ENCODE measurements at places on chromosomes 7 and 10. TPM values are rescaled to one million over a fixed set of nuclear protein-coding genes. Genes with fewer than 3 reads are reported as not detected.

The SYNPO2L gene
- not detected for total RNA-seq

The NME8 gene
- not detected for total RNA-seq

GRCh38 chr7:50793120-50793946 is 10.6 kb upstream of the GRB10 start:
- peak; percentile 76 for DNase-seq

DNA sequence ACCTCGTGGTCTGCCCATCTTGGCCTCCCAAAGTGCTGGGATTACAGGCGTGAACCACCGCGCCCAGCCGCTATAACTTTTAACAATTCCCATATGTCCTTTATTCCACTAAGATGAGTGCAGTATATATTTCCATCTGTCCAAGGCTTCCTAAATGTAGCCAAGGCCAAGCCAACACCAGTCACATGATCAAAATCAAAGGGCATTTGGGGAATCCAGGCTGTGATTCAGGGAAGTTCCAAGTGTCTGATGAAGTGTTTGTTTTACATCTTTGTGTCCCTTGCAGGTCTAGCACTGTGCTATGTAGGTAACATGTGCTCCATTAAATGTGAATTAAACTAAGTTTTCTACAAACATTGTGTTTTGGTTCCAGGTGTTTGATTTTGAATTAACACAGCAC is 20.8 kb downstream of the AKR1E2 start:
- no peak for DNase-seq

GRCh38 chr7:66326501-66327215 is 121.5 kb downstream of the TPST1 start:
- DNase-seq = peak; percentile 57

All from dermis blood vessel endothelial cell (primary cell).